ENCODE measurements at places on chromosomes 7 and 10. TPM values are rescaled to one million over a fixed set of nuclear protein-coding genes. Genes with fewer than 3 reads are reported as not detected.
A peak's percentile ranks its signal among the peaks of the same experiment; 100 is the strongest.

DNAJC12 gene
- total RNA-seq = 6.0 TPM

GCK gene
- total RNA-seq = 2.8 TPM

RPEL1 gene
- total RNA-seq = 0.17 TPM

VWC2 gene
- under 0.01 TPM for total RNA-seq

PPP1R3C gene
- 111 TPM for total RNA-seq

GRCh38 chr10:63430091-63430998 is 35.4 kb downstream of the JMJD1C start:
- H3K27ac ChIP-seq = no peak overlapping the region
- no peak overlapping the region for H3K4me3 ChIP-seq
- DNase-seq = no peak
- H3K36me3 ChIP-seq = no peaks in the 10 kb centered on the region
- H3K27me3 ChIP-seq = no peaks in the 10 kb centered on the region
- peaks cover 60% of the 10 kb centered on the region for H3K4me1 ChIP-seq

- H3K4me3 ChIP-seq = peak overlapping the region; percentile 47
- no peak overlapping the region for H3K27ac ChIP-seq
- H3K4me1 ChIP-seq = peaks cover 30% of the 10 kb centered on the region
- DNase-seq = peak; percentile 60
Measured at GRCh38 chr7:130493275-130493873, 1.5 kb downstream of the MEST start.

DNA sequence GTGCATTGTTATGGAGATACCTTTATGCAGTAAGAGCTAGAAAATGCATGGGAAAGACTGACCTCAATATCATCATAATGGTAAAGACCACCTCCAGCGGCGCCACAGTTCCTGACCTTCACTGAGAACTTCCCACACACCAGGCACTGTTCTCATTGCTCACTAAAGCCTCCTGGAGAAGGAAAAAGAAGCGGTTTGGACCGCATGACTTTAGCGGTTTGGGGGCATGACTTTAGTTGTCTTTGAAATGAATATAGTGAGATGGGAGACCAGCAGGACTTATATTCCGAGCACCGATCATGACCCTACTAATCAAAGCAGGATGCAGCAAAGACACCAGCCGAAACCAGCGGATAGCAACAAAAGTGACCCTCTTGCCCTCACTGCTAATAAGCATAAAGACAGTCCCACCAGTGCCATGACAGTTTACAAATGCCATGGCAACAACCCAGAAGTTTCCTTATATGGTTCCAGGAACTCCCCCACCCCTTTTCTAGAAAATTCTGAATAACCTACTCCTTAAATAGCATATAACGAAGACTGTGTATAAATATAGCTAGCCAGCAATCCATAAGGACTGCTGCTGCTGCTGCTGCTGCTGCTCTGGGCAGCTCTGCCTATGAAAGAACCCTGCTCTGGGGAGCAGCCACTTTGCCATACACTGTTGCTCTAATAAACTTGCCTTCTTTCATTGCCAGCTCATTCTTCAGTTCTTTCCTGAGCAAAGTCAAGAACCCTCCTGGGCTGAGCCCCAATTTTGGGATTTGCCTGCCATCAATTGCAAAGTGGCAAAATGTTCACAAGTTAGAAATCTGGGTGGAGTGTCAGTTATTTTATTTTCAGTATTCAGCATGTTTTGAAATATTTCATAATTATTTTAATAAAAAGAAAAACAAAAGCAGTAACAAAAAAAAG is 694.1 kb downstream of the SUGCT start:
- H3K4me1 ChIP-seq = peaks cover 78% of the 10 kb centered on the region
- H3K27ac ChIP-seq = no peak overlapping the region

- no peak overlapping the region for H3K4me3 ChIP-seq
- H3K27me3 ChIP-seq = no peaks in the 10 kb centered on the region
- no peaks in the 10 kb centered on the region for H3K36me3 ChIP-seq
- no peak overlapping the region for H3K27ac ChIP-seq
- no peaks in the 10 kb centered on the region for H3K4me1 ChIP-seq
- DNase-seq = no peak
Measured at GRCh38 chr7:125061776-125062397, 132.3 kb upstream of the POT1 start.

- no peaks in the 10 kb centered on the region for H3K4me1 ChIP-seq
- no peaks in the 10 kb centered on the region for H3K27me3 ChIP-seq
- H3K4me3 ChIP-seq = no peak overlapping the region
- no peaks in the 10 kb centered on the region for H3K36me3 ChIP-seq
Measured at GRCh38 chr7:94160719-94161435, 156.7 kb upstream of the BET1 start.

DNA sequence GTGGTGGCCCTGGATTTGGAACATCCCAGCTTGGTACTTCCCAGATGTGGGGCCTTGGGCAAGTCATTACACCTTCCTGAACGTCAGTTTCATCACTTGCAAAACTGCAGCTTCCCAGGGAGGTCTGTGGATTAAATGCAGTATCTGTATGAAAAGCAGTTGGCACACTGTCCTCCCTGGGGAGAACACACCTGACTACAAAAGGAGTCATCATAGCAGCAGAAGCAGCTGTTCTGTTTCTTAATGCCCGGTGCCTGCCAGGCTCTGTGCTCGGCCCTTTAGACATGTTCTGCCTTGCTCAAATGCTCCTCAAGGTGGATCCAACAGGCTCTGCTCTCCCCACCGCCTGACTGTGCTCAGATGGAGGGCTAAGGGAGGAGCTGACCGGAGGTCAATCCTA is 31.0 kb downstream of the CDCA7L start:
- no peak overlapping the region for H3K4me3 ChIP-seq
- no peak for DNase-seq
- peaks cover 25% of the 10 kb centered on the region for H3K36me3 ChIP-seq
- H3K27me3 ChIP-seq = no peaks in the 10 kb centered on the region
- H3K4me1 ChIP-seq = peaks cover 21% of the 10 kb centered on the region

- no peak overlapping the region for H3K27ac ChIP-seq
- H3K4me1 ChIP-seq = no peaks in the 10 kb centered on the region
- no peaks in the 10 kb centered on the region for H3K36me3 ChIP-seq
- DNase-seq = peak; percentile 85
Measured at GRCh38 chr7:154649434-154649833, 353.5 kb downstream of the PAXIP1 start.

GRCh38 chr7:68250143-68250542 is 1253.5 kb downstream of the TYW1 start:
- no peaks in the 10 kb centered on the region for H3K27me3 ChIP-seq
- H3K4me3 ChIP-seq = no peak overlapping the region
- no peak for DNase-seq

GRCh38 chr10:37754538-37755323 is 102.7 kb downstream of the ZNF248 start:
- H3K4me3 ChIP-seq = no peak overlapping the region
- no peaks in the 10 kb centered on the region for H3K27me3 ChIP-seq
- DNase-seq = peak; percentile 68
- no peaks in the 10 kb centered on the region for H3K36me3 ChIP-seq

DNA sequence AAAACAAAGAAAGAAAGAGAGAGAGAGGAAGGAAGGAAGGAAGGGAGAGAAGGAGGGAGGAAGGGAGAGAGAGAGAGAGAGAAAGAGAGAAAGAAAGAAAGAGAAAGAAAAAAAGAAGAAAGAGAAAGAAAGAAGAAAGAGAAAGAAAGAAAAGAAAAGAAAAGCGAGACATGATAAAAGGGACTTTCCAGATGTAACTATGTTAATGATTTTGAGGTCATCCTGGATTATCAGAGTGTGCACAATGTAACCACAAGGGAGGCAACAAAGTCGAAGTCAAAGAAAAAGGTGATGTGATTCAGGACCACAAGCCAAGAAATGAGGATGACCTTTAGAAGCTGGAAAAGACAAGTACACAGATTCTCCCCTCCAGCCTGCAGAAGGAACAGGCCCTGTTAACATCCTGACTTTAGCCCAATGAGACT is 48.9 kb upstream of the PAX2 start:
- no peak overlapping the region for H3K4me3 ChIP-seq
- H3K36me3 ChIP-seq = no peaks in the 10 kb centered on the region
- H3K27me3 ChIP-seq = no peaks in the 10 kb centered on the region
